CD4-positive, alpha-beta T cell treated with Interleukin-1 beta for 1 hour (primary cell): ENCODE measurements at places on chromosomes 2 and 18.

DNA sequence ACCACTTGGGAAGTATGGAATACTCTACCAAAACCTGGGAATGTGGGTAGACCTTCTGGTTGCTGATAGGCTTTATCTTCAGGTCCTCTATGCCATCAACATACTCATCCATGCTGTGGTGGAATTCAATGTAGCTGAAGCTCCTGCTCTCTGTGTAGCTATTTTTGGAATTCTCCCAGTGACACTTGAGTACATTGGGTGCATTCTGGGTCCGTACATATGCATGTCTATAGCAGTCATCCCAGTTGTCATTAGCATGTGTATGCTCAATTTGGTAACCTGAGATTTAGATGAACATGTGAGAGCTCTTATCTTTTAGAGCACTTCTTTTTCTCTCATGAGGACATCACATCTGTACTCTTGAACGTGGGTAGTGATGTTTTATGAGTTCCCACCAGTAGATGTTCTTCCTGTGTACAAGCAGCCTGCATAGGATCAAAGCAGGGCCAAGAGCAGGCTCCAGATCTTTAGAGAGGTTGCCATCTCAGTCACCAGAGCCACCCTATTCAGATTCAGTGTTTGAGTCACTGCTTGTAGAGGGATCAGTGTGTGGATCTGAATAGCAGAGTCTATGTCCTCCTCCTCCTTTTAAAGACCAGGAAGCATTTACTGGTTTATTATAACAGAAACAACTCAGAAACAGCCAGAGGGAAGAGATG is 65.9 kb downstream of the MGAT5 start:
- no peak for DNase-seq

DNA sequence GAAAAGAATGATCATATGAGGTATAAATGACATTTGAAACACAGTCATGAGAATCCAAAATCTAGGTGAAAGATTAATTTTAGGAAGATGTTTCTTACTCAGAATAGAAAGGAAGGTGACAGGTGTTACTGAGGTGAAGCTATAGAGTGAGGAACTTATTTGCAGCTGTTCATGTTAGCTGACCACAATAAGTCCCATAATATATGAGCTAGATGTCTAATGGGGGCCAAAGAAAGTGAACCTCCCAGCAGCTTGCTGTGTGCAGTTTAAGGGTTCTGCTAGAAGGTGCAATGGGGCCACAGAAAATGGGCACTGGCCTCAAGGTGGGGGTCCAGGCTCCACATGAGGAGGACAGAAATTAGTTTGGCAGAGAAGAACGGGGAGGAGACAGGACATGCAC is 1374.9 kb upstream of the CRIM1 start:
- DNase-seq: no peak

DNA sequence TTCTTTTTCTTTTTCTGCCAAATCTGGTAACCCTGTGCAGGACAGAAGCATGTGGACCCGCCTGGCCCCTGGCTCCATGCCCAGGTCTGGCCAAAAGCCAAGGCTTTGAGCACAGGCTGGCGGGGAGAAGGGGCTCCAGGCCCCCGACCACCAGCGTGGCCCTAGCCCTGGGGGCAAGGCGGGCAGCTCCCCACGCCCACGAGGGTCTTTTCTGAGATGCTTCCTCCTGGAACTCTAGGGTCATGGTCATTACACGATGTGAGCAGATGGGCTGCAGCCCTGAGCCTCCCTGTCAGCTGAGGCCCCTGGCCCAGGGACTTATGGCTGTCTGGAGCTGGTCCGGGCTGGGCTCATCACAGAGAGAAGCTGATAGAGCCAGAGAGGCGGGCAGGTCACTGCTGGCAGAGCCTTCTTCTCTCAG is 5.7 kb upstream of the OTOS start:
- no peak for DNase-seq

GRCh38 chr18:7298149-7298548 is 67.3 kb downstream of the LRRC30 start:
- DNase-seq: no peak

- no peak for DNase-seq
These were observed 11.6 kb downstream of the CFLAR start for GRCh38 chr2:201127570-201127969.

- no peak for DNase-seq
These were observed 2.4 kb downstream of the SRD5A2 start for GRCh38 chr2:31578316-31578715.

GRCh38 chr18:54923339-54923956 is 35.8 kb downstream of the CCDC68 start:
- DNase-seq: no peak

- no peak for DNase-seq
These were observed 316.8 kb upstream of the HS6ST1 start for GRCh38 chr2:128635361-128635900.

DNA sequence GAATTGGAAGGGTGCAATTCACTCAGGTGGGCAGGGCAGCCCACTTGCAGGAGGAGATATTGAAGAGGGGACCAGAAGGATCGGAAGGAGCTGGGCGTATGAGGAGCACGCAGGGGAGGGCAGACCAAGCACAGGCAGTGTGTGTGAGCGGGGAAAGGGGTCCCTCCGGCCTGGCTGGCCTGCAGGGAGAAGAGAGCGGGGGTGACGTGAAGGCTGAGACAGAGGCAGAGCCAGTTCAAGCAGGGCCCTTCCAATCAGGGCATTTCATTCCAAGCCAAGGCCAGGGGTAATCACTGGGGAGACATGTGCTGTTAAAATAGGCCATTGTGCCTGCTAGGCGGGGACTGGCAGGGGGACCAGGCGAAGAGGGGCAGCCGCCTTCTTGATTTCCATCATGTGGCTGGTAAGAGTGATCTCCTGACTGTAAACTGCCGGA is 62.2 kb downstream of the ACKR3 start:
- no peak for DNase-seq

- no peak for DNase-seq
These were observed 315.6 kb downstream of the RDH14 start for GRCh38 chr2:18244845-18245244.

GRCh38 chr2:159694500-159695040 is 17.7 kb upstream of the MARCHF7 start:
- no peak for DNase-seq

DNA sequence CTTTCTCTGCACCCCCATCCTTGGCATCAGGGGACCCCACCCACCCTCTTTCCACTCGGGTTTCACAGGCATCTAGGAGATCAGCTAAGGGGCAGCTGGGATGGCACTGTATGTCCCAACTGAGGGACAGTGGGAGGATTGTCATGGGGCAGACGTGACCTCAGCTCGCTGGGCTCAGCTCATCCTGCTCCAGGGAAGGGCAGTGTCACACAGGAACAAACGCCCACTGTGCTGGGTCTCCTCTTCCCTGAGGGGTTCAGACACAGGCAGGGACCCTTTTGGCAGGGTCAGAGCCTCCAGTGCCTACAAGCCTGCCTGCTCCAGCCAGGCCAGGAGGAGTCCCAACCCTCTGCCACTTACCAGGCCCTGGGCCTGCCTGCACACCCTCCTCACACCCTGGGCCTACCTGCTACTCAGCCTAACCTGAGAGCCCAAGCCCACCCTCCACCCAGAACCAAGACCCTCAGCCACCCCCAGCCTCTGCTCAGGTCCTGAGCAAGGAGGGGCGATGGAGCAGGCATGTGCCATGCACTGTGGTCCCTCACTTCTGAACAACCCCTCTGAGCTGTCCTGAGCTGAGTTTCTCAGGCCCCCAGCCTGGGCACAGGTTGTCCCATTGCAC is 68.2 kb downstream of the HS1BP3 start:
- no peak for DNase-seq

DNA sequence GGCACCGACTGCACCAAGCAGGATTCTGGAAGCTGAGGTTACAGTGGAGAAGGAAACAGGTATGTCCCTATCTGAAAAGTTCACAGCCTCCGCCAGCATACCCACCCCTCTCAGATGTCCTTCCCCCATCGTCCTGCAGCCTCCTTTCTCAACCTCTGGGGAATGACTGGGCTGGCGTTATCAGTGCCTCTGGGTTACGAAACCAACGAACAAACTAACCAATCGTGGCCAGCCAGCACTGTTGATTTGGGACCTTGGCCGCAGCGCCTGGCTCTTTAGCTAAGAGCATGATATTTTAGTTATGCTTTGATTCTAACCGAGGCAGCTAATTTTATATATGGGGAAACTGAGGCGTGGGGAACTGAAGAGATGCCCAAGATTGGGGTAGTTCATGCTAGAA is 233.0 kb downstream of the TFCP2L1 start:
- no peak for DNase-seq

DNA sequence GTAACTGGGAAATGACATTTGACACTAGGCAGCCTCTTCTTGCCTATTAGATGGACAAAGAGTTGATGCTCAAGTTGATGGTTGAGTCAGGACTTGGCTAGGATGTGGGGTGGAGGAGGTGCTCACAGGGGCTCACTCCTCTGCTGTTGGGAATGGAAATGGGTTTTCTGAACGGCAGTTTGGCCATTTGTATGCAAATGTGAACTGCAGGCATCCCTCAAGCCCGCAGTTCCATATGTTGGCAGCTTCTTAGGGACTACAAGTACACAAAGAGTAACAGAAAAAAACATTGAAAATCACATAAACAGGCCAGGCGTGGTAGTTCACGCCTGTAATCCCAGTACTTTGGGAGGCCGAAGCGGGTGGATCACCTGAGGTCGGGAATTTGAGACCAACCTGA is 80.8 kb downstream of the INPP5D start:
- DNase-seq: no peak

GRCh38 chr18:54415086-54415485 is 57.4 kb downstream of the C18orf54 start:
- no peak for DNase-seq

DNA sequence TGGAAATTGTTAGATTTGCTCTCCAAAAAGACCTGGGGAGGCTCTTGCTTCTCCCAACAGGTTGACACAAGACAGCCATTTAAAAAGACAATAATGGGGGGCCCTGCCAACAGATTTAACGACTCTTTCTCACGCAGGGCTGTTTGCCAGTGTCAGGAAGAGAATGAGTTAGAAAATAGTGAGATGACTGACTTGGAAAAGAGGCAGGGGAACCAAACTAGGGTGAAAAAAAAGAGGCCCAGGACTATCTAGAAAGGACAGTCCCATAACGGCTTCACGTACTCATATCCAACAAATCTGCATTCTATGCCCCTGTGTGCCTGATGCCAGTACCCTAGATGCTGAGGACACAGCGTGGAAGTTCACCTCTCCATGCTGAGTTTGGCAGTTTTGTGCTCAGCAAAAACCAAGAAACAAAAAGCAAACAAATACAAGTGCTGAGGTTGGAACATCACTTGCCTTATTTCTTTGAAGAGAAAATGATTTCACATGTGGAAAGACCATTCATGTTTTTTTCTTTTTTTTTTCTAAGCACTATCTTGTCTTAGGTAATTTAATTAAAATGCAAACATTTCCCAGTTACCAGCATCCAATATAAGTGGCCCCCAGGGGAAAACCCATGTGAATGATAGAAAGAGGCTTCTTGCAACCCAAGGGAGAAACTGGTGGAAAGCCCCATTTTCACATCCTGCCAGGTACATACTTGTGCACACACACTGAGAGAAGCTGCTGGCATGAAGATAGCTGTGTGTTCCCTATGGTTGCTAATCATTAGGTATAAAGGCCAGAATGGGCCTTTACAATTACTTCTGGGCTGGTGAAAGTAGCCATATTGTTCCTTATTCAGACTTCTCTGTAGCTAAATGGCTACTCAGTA is 10.6 kb upstream of the WIPF1 start:
- DNase-seq: peak; percentile 70

- DNase-seq: no peak
These were observed 147.3 kb downstream of the RDH14 start for GRCh38 chr2:18412980-18413675.

DNA sequence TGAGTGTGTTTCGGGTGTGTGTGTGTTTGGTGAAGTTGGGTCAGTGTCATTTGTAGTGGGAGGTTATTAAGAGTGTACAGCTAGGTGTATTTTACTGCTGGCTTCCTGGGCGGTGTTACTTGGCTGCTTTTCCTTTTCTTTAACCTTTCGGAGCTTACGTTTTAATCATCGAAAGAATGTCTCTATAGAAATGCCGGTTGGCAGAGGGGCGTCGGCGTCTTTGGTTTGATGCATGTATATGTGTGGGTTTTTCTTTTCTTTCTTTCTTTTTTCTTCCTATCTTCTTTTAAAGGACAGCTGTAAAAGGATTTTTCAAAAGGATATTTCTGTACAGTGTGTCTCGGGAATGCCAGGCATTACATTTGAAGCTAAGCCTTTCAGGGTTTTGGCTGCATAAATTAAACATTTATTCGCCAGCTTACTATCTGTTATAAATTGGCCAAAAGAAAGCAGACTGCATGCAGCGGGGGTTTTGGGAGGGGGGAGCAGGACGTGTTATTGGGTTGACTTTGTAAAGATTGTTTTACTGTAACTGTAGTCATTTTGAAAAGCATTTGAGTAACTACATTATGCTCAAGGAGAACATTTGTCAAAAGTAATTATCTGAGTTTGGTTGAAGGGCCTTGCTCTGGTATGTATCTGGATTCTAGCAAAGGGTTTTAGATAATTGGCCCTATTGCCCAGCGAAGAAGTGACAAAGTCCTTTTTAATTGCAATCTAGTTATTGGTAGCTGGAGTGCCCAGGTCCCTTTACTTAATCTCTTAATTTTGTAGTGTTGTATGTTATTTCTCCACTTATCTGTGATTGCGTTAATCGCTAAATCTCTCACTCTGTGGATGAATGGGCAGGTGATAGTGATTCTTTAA is 1.6 kb downstream of the ASXL3 start:
- no peak for DNase-seq

DNA sequence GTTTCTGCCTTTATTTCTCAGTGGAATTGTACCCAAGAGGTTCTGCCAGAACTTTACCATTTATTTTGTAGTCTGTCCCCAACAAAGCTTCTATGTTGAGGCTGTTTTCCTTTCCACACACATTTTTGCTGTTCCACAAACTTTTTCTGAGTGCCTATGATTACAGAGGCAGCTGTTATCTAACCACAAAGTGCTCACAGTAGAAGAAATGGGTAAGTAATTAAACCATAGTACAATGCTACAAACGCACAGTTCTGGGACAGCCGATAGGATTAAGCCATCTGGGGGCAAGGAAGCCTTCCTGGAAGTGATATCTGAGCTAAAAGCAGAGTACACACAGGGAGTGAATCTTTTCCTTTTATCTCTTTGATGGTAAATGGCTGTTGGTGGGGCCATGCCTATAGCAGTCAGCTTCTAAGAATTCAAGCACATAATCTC is 3.9 kb upstream of the MGAT4A start:
- no peak for DNase-seq

- no peak for DNase-seq
These were observed 10.1 kb upstream of the MCFD2 start for GRCh38 chr2:46925474-46926351.

- no peak for DNase-seq
These were observed 68.2 kb downstream of the ZCCHC2 start for GRCh38 chr18:62590799-62591590.

DNA sequence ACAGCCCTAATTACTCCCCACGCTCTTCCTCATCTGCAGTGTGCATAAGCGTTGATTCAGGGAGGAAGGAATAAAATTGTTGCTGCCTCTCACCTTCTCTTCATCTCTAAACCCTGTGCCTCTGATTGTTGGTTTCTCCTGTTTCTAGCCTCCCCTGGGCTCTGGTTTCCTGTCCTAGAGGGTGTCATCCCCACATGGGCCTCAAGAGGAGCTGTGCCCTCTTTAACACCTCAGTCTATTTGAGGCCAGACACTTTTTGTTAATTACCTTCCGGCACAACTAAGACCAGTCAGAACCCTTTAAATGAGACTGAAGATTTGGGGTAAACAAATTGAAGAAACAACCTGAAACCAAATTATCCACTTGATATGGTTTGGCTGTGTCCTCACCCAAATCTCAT is 9.7 kb downstream of the CTAGE1 start:
- DNase-seq: peak; percentile 16
